ENCODE measurements at places on chromosomes 2 and 18. TPM values are rescaled to one million over a fixed set of nuclear protein-coding genes. Genes with fewer than 3 reads are reported as not detected.

- no peak for DNase-seq
Measured at GRCh38 chr2:215900203-215900611, 113.1 kb downstream of the MREG start.

- DNase-seq, result no peak
Measured at GRCh38 chr2:147297820-147298219, 547.0 kb upstream of the ACVR2A start.

- DNase-seq, result no peak
Measured at GRCh38 chr18:63888470-63889190, 1.1 kb downstream of the SERPINB2 start.

DNA sequence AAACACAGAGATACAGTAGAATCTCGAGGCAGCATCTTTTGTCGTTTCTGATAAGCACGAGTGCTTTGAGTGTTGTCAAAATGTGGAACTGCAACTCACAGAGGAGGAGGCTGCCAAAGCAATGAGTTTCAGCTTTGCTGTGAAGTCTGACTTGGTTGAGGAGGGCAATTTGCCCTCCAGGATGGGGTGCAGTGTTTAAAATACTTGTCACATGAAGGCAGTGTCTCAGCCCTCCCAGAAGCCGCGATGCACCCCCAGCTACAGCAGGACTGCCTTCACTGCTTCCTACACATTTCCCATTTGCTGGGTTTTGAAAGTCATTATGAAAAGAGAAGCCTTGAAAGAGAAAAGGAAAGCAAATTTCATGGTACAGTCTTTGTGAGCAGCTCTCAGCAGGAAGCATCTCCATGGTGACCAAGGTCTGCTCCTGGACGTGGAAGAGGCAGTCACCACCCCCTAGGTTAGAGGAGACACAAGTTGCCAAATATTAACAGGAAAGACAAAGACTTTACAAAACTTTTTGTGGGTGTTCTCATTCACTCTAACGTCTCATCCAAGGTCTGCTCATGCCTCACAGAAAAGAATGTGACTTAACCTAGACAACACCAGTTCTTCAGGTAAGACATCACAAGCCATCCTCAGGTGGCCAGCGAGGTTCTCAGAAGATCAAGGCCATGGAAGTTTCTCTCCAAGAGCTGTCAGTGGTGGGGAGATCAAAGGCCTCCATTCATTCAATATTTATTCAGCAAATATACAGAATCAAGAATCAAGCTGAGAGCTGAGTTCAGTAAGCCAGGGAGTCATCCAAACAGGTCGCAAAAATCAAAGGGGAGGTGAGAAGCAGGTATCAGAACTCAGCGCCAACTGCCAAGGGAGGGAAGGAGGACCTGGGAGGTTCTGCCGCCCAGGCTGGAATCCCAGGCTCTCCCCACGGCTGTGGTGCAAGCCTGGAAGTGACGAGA is 476.0 kb downstream of the EIPR1 start:
- no peak for DNase-seq

- DNase-seq, result no peak
Measured at GRCh38 chr2:40540026-40540425, 88.1 kb upstream of the SLC8A1 start.

The CNPPD1 gene
- 131 TPM for polyA plus RNA-seq
